Left lung (tissue), 14 donors: ENCODE measurements at places on chromosomes 5 and 9.

DNA sequence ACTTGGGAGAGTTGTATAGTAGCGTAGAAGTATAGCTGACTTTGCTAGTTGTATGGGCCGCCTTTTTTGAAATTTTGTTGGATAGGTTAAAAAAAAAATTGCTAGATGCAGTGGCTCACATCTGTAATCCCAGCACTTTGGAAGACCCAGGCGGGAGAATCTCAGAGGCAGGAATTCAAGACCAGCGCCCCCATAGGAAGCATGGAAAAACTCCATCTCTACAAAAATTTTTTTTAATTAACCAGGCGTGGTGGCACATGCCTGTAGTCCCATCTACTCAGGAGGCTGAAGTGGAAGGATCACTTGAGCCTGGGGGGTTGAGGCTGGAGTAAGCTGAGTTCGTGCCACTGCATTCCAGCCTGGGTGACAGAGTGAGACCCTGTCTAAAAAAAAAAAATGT lies 59.2 kb downstream of the SMC5 start:
- DNase-seq = no peak

GRCh38 chr9:38036359-38037084 lies 32.5 kb downstream of the SHB start:
- DNase-seq = no peak

GRCh38 chr9:128001779-128002298 lies 21.1 kb upstream of the EEIG1 start:
- no peak for DNase-seq

GRCh38 chr9:72383978-72384709 lies 19.1 kb upstream of the ZFAND5 start:
- no peak for DNase-seq

- no peak for DNase-seq
These were observed 70.9 kb downstream of the GAPVD1 start for GRCh38 chr9:125332527-125332926.

GRCh38 chr5:79686799-79687198 lies 2.8 kb upstream of the CMYA5 start:
- DNase-seq = no peak

DNA sequence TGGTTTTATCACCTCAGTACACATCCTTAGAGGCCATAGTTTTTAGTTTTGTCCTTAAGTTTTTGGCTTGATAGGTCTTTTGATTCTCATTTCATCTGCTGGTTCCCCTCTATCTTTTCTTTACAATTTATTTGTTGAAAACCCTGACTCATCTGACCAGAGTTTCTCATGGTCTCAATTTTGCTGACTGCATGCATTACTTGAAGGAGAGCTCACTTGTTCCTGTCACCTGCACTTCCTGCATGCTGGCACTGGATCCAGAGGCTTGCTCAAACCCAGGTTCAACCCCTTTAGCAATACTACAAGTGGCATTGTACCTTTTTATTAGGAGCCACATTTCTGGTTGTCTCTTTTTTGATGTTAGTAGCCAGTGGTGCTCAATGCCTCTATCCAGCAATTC lies 26.7 kb downstream of the FBXO10 start:
- DNase-seq = no peak

GRCh38 chr5:821504-821903 lies 29.3 kb downstream of the ZDHHC11 start:
- no peak for DNase-seq
